Muscle of leg (tissue), 16 donors: ENCODE measurements at places on chromosomes 12 and 14. TPM values are rescaled to one million over a fixed set of nuclear protein-coding genes. Genes with fewer than 3 reads are reported as not detected.

DNA sequence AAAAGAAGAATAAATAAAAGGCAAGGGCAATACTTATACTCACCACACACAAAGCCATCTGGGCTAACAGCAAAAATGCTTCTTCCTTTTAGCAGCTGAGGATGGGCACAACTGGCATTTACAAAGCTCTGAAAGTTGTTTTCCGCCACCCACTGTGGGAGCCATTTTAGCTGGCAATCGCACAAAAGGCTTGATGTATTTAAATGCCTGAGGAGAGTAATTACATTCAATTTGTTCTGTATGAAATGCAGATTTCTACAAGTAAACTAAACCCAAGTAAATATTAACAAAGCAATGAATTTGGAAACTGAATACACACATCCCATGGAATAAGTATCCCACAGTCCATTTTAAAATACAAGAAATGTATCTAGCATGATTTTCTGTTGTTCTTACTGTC, 37.5 kb downstream of the LRIG3 start:
- DNase-seq: no peak

DNA sequence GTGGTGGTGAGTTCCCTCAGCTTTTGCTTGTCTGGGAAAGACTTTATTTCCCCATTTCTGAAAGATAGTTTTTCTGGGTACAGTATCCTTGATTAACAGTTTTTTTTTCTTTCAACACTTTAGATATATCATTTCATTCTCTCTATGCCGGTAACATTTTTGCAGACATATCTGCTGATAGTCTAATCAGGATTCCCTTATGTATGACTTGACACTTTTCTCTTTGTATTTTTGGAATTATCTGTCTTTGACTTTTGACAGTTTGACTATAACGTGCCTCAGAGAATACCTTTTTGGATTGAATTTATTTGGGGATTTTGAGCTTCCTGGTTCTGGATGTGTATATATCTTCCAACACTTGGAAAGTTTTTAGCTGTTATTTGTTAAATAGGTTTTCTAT, 234.8 kb upstream of the PRICKLE1 start:
- DNase-seq: no peak

- DNase-seq: no peak
These were observed 49.8 kb downstream of the EID3 start for GRCh38 chr12:104353012-104353981.

- peak; percentile 75 for DNase-seq
These were observed 42.9 kb upstream of the EEA1 start for GRCh38 chr12:92971859-92972524.

- DNase-seq: peak; percentile 76
These were observed 457.1 kb upstream of the TBX3 start for GRCh38 chr12:115140981-115141655.

DNA sequence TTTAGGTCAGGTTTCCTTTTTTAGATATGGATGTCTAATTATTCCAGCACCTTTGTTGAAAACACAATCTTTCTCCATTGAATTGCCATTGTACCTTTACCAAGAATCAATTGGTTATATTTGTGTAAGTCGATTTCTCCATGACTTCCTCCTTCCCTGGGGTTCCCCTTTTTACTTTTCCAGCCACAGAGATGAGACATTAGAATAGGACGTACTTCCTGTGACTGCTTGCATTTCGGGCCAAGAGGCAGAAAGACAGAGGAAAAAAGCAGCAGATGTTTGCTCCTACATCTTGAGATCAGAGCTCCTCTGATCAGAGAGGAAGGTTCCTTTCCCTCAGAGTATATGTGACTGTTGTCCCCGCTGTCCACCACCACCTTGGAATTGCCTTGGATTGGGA, 453.7 kb upstream of the RGS6 start:
- peak; percentile 84 for DNase-seq

DNA sequence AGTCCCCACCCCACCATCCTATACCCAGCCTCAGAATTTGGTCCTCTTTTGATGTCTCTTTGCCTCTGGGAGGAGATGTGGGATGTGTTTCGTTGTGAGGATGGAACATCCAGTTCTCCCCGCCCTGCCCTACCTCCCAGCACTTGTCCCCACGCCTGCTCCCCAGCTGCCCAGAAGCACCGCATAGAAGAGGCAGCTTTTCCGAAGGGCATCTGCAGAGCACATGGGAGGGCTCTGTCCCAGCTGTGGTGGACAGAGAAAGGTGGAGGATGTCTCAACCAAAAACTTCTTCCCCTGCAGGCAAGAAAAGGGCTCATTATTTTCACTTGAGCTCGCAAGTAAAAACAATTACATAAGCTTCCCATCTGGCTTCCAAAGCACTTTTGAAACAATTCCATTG, 302.6 kb downstream of the PCNX1 start:
- DNase-seq: no peak

DNA sequence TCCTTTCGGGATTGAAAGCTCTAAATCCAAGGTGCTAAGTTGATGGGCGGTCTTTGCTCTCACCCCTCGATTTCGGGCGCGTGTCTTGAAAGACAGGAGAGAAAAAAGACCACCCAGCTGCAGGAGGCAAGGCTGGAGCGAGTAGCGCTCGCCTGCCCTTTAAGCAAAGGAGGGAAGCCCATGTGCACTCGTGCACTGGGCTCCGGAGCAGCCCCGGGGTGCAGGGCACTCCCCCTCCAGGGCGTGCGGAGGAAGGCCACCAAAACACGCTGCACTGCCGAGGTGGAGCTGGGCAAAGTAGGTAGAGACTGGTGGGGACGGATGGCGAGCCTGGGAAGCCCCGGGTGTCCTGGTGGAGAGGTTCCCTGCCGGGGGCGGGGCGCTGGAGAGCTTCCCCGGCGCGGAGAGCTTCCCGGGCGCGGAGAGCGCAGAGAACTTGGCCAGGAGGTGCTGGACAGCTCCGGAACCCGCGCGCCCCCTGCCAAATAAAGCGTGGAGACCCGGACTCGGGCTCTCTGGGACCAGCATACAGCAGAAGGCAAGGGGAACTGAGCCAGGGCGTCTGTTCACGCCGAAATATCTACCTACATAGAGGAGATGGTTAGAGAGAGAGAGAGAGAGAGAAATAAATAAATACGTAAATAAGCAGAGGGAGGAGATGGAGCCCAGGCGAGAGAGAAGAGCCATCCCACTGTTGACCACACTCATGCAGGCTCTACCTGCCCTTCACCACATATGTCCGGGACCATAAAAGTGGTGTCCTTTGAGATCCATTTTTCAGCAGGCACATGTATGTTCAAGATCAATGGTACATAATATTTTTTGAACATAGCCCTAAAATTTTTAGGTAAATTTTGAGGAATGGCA, 662 bp upstream of the NELL2 start:
- peak; percentile 50 for DNase-seq

DNA sequence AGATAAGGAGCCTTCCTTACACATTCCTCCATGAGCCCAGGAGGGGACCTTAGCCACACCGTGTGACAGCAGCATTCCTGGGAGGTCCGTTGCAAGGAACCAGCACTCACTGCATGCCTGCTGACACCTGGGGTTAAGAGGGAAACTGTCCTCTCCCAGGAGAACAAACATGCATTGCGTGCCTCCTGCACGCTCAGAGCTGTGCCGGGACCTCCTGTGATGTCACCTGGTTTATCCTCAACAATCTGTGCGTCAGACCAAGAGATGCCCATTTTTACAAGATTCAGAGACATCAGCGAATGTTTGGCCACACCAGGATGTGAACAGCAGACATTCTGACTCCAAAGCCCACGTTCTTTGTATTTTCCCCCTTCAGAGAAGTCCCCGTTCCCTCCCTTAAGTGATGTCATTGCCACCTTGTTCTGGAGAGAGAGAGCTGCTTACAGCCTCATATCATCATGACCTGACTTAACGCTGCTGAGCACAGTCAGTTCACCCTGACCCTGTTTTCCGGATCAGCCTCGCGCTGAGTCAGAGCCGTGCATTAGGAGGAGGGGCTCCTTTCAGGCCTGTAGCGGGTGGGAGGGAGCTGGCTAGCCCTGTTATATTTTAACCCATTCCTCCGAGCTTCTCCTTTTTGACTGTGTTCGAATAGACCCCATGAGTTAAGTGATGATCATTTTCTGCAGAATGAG, 36.2 kb downstream of the TMEM120B start:
- DNase-seq: peak; percentile 61

- peak; percentile 23 for DNase-seq
These were observed 168.6 kb downstream of the ALX1 start for GRCh38 chr12:85448548-85449139.

GRCh38 chr14:21672116-21672515, 1.5 kb downstream of the OR4E1 start:
- DNase-seq: no peak

GRCh38 chr12:88538250-88538649, 42.0 kb downstream of the KITLG start:
- no peak for DNase-seq

DNA sequence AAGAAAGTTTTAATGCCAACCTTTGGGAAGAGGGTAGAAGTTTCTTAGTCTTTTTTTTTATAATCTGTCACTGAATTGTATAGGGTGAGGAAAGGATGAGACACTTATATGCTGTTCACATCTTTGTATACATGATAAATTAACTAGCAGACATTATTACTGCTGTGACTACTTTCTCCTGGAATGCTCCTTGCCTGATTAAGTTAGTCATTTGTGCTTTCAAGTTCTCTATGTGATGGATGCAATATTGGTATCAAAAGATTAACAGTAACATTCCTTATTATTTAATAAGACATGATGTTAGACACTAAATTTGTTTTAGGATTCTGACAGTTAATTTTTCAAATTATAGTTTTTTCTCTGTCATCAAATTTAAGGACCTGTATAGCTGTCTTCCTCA, 223.4 kb upstream of the GARIN2 start:
- no peak for DNase-seq

DNA sequence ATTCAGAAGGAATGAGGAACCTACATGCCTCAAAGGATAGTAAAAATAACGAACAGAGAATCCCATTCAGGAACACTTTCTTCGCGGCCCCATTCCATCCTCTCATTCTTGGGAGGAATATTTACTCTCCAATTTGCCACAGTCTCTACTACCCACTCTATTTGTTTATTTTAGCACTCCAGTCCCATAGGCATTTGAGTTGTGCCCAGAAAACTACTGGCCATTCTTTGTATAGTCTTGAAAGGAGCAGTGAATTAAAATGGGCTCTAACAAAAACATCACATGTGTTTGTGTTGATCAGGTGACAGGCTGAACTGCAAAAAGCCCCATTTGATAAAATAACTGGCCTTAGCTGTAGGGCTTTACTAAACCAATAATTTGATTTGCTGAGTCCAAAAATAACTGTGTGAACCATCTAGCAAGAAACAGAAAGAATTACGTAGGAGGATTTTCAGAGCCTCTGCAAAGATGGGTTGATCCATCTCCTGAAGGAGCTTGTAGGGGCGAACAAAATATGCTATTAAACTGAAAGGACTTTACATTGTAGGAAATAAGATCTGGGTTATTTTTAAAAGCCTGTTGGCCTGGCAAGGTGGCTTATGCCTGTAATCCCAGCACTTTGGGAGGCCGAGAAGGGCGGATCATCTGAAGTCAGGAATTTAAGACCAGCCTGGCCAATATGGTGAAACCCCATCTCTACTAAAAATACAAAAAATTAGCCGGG, 142.3 kb upstream of the CPNE8 start:
- DNase-seq: no peak

DNA sequence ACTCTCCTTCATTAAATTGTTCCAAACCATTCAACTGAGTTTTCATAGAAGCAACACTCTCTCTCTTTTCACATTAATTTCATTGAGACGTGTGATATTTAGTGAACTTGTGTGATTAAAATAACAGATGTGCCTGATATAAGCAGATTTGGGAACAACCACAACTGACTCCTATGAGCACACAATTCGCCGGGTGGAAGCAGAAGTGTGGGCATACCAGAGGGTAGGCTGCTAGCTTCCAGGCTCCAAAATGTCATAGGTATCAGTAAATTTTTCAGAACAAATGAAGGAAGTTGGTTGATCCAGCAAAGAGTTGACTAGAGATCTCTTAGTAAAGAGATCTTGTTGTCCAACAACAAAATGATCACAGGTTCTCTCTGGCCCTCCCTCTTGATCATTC, 429.7 kb downstream of the DPF3 start:
- no peak for DNase-seq

DNA sequence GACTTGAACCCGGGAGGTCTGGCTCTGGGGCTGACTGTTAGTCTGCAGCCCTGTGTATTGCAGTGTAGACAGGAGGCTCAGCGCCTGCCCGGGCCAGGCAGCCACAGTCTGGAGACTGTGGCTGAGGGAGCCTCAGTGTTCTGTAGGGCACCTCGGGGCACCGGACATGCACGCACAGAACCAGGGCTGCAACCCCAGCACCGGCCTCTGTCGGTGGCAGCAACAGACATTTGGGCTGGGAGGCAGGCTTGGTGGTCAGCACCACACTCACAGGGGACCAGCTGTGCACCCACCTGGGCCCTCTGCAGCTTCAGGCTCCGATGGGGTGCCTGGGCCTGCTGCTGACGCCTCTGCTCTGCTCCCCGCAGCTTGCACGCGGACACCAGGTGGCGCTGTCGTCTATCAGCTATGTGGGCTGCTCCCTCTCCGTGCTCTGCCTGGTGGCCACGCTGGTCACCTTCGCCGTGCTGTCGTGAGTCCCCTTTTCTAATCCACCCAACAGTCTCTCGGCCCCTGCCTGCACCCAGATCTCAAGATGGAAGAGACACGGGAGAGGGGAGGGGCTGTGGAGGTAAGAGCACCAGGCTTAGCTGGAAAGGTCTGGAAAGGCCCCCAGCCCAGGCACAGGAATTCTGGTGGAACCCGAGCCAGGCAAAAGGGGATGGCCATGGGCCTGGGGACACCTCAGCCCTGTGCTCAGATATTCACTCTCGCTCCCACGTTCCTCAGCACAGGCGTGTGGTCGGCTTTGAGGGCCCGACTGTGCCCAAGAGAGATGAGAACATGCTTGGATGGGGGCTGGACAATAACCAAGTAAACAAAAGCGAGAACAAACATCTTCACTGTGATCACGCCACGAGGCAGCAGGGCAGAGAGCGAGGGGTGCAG, 151.0 kb downstream of the ADGRD1 start:
- peak; percentile 84 for DNase-seq

- DNase-seq: no peak
These were observed 35.4 kb downstream of the SLC38A1 start for GRCh38 chr12:46233423-46233822.

GRCh38 chr14:92568621-92569479, 55.3 kb downstream of the RIN3 start:
- no peak for DNase-seq

GRCh38 chr12:71469258-71469750, 29.7 kb downstream of the LGR5 start:
- no peak for DNase-seq

DNA sequence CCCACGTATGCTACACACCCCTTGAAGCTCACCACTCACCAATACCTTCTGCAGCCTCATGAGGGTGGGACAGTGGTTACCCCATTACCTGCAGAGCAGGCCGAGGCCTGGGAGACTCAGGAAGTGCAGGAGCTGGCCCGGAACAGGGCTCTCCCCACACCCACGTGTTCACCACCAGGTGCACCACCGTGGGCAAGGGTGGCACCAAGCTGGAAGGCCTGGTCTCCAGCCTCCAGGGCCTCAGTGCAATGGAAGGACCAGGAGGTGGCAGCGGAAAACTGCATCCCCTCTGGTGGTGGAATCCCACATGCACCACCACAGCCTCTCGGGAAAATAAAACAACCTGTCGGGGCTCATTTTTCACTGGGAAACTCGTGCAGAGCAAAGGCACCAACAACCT, 36.4 kb downstream of the ITPK1 start:
- no peak for DNase-seq

The PRB2 gene
- total RNA-seq: not detected

The OR4Q3 gene
- not detected for total RNA-seq

The HNF1A gene
- total RNA-seq: 0.04 TPM

The LMO3 gene
- 1.8 TPM for total RNA-seq

The CYP46A1 gene
- total RNA-seq: 2.3 TPM

The KLRC4 gene
- 0.13 TPM for total RNA-seq

The BMAL2 gene
- total RNA-seq: 2.1 TPM

The TCL1B gene
- not detected for total RNA-seq

The PDE3A gene
- 11.3 TPM for total RNA-seq

The KRT79 gene
- not detected for total RNA-seq

The LIN7A gene
- total RNA-seq: 3.1 TPM
